ENCODE measurements at places on chromosomes 16 and 17.

- DNase-seq = no peak
Observed at GRCh38 chr17:31802502-31802901, 56.5 kb downstream of the COPRS start.

DNA sequence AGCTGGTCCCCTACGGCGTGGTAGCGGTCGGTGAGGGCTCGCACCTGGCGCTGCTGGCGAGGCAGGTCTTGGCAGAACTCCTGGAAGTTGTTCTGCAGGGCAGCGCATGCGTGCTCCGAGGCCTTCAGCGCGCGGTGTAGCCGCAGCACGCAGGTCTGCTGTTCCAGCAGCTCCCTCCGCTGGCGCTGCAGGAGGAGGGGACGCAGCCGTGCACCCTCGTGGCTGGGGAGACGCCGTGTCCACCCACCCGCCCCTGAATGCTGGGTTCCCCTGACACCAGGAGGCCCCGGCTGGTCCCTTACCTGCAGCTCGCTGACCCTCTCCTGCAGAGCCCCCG is 12.2 kb downstream of the EVPL start:
- peak; percentile 62 for DNase-seq

DNA sequence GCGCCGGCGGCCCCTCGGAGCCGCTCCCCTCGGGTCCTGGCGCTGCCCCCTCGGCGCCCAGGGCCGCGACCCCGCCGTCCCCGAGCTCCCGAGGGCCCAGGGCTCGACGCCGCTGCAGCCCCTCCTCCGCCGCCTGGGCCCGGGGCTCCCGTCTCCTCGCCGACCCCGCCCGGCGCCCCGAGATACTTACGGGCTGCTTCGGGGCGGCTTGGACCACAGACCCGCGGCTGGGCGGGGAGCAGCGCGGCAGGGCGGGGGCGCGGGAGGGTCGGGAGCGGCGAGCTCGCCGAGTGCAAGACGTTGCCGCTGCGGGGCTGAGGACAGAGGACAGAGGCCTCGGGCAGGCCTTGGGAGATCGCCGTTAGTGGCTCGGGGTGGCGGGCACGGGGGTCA is 290 bp downstream of the TOB1 start:
- DNase-seq = no peak

DNA sequence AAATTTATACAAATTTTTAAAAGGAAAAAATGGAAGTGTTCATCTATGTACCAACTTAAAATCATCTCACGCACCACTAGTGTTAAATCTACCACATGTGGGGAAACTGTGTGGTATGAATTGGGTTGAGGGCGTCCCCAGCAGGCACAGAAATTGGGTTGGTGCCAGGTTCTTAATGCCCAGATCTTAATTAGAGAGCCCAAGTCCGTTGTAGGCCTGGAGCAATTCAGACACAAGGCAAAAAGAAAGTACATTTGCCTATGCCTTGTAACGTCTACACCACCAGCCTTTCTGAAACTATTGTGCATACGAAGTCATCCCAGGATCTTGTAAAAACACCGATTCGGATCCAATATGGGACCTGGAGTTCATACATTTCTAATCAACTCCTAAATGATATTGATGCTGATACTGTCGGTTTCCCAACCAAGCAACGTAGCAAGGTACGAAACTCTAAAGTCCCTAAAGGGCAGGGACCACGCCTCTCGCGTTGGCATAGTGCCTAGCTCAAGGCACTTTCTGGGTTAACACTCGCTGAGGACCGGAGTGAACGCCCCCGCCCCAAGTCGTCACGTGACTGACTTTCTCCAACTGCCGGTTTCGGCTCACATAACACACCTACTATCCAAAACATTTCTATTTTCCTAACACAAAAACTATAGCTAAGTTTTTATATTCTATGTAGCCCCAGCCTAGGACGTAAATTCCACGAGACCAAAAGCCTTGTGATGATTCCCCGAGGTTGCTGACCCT is 945 bp upstream of the UQCRC2 start:
- peak; percentile 75 for DNase-seq

- no peak for DNase-seq
Observed at GRCh38 chr16:78390508-78391324, 291.3 kb downstream of the WWOX start.

GRCh38 chr17:15185625-15185991 is 79.5 kb downstream of the PMP22 start:
- DNase-seq = no peak

DNA sequence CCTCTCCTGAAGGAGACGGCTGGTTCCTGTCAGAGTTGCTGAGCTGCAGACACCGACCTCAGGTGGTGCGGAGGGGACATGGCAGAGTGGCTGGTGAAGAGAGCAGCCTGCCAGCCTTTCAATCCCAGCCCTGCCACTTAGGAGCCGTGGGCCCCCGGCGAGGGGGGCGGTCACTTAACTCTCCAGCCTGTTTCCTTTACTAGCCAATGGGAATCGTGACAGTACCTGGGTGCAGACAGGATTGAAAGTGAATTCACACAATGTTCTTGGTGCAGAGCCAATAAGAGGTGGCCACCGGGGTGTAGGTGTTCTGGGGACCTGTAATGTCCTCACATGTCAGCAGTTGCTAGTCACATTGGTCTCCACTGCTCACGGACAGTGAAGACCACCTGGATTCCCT is 13.5 kb downstream of the ACE start:
- no peak for DNase-seq

DNA sequence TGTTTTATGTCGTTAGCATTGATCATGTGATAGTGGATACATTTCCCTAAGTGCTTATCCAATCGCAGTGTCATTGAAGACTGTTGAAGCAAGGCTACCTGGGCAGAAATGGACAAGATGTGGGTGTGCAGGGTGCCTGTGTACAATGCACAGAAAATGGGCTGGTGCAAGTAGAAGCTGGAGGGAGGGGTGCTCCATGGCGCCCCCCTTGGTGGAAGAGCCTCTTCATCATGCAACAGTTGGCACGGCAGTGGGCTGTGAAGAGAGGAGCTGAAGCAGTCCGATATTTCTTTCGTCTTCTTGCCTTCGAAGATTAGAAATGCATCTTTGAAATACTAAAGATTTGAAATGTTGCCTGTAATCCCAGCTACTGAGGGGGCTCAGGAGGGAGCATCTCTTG is 100.5 kb downstream of the PLCG2 start:
- no peak for DNase-seq

DNA sequence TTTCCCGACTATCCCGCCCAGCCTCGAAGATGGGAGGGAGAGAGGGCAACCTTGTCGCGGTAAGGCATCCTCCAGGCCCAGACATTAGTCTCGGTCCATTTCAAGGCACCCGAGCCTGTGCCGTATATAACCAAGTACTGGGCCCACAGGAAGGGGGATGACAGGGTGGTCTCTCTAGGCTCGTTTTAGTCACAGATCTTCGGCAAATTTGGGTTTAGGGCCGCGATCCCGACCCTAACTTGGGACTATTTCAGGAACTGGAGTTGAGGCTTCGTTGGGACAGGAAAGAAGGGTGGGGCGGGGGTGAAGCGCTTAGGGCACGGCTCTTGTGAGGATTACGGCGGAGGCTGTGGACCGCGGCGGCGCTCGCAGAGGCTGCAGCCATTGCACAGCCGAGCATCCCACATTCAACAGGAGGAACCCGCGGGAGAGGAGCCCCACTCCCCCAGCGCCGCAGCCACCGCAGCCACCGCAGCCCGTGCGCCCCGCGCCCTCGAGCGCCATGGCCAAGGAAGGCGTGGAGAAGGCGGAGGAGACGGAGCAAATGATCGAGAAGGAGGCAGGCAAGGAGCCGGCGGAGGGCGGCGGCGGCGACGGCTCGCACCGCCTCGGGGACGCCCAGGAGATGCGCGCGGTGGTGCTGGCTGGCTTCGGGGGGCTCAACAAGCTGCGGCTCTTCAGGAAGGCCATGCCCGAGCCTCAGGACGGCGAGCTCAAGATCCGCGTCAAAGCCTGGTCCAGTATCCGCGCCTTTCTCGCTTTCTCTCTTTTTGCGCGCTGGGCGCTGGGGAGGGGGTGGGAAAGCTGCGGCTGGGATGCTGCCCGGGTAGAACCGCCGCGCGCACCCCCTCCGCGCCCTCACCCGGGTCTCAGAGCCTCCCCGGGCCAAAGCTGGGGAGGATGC is at the start of gene VAT1L:
Gene VAT1L (plus strand): TSS at position 384 of the 904 bp plus-strand sequence. CDS start 119 bp downstream, at position 503.
- DNase-seq = no peak

- DNase-seq = no peak
Observed at GRCh38 chr16:31010585-31011325, at the start of gene STX1B. STX1B (minus strand) TSS chr16:31010638; CDS start chr16:31010396, 242 bp downstream.

GRCh38 chr17:73640691-73641090 is 3.6 kb downstream of the SDK2 start:
- no peak for DNase-seq

DNA sequence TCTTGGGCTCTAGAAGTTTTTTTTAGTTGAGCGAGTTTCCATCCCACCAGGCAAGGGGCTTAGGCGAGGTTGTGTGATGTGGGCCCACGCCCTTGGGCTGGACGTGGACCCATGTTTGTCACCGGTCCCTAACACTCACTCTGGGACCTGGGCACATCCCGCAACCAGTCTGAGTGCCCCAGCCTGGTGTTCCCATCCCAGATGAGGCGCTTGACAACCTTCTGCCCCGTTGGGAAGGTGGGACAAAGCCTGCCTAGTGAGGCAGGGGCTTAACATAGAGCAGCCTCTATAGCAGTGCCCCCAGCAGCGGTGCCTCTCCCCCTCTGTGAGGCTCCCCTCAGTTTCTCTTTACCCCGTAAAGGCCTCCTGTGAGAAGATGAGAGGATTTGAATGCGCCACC is 22.5 kb downstream of the CMIP start:
- no peak for DNase-seq

- DNase-seq = no peak
Observed at GRCh38 chr17:2176499-2177169, 121.7 kb downstream of the HIC1 start.

DNA sequence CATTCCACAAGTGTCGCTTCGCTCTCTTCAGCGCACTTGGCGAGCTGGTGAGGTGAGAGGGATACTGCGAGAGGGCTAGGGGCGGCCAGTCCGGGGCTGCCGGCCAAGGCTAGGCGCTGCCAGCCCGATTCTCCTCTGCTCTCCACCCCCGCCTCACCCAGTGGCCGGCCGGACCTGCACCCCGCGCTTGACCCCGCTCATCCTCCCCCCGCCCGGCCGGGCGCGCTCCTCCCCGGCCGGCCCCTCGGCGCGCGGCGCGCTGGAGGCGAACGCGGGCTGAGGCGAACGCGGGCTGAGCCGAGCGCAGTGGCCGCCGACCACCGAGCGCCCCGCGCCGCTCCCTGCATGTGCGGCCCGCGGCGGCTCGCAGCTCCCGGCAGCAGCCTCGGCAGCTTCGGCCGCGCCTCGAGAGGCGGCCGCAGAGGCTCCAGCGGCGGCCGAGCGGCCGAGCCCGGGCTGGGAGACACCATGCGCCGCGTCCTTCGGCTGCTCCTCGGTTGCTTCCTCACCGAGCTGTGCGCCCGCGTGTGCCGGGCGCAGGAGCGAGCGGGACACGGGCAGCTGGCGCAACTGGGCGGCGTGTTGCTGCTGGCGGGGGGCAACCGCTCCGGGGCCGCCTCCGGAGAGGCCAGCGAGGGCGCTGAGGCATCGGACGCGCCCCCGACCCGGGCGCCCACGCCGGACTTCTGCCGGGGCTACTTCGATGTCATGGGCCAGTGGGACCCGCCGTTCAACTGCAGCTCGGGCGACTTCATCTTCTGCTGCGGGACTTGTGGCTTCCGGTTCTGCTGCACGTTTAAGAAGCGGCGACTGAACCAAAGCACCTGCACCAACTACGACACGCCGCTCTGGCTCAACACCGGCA is at the start of gene SHISA9:
Gene SHISA9 (plus strand): TSS at position 2 of the 865 bp plus-strand sequence.
- DNase-seq = no peak

- DNase-seq = no peak
Observed at GRCh38 chr17:17740615-17741348, 59.5 kb downstream of the RAI1 start.

GRCh38 chr16:73214825-73215677 is 167.1 kb upstream of the ZFHX3 start:
- no peak for DNase-seq

DNA sequence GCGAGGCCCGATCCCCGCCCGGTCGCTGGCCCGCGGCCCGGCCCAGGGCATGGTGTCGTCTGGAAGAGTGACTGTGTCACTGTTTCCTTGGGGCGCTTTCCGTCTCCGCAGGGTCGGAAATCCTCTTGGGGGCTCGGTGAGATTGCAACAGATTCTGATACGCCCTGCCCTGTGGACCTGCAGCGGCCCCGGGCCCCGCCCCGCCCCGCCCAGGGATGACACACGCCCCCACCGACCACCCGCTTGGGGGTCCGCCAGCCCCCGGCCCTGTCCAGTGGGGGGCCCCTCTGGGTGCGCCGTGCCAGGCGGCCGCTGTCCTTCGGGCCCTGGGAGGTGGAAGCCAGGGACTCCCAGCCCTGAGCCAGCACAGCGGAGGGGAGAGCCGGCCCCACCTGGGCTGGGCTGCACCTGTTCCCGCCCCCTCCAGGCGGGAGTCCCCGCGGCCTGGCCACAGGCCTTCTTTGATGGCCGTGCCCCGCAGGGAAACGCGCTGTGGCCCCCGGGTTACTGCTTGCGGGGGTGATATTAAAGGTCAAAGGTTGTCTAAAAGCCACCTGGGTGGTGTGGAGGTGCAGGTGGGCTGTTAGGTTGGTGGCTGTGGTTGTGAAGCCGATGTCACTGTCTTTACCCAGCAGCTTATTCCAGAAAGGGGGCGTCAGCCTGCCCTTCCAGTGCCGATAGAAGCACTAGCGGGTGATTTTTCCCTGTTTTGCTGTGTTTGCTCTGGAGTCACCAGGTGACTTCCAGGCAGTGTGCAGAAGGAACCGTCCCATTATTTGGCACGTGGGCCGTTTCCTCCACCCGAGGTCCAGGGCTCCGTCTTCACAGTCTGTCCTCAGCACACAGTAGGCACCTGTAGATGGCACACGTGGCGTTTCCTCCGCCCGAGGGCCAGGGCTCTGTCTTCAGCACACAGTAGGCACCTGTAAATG is 752 bp downstream of the TBC1D24 start:
- DNase-seq = no peak

GRCh38 chr17:57999496-58000017 is 7.5 kb downstream of the SRSF1 start:
- DNase-seq = no peak

- DNase-seq = no peak
Observed at GRCh38 chr16:22694887-22695382, 119.0 kb upstream of the HS3ST2 start.

DNA sequence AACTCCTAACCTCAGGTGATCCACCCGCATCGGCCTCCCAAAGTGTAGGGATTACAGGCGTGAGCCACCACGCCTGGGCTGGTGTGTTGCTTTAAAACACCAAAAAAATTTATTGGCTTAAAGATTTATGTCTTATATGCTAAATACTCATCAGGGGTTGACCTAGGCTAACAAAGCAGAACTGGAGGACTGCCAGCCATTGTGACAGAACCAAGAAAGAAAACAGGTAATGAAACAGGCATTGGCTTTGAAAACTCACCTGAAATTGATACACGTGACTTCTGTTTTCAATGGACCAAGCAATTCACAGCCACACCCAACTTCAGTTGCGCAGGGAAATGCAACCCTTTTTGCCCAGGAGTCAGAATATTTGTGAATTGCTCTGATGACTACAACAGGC is 4.9 kb upstream of the PHAF1 start:
- DNase-seq = no peak

- DNase-seq = no peak
Observed at GRCh38 chr16:81710596-81710995, 68.5 kb upstream of the PLCG2 start.

All from RWPE2 (cell line).